ENCODE measurements at places on chromosomes 12 and 14.

- DNase-seq, result no peak
Observed at GRCh38 chr12:120698665-120699064, 11.6 kb upstream of the UNC119B start.

DNA sequence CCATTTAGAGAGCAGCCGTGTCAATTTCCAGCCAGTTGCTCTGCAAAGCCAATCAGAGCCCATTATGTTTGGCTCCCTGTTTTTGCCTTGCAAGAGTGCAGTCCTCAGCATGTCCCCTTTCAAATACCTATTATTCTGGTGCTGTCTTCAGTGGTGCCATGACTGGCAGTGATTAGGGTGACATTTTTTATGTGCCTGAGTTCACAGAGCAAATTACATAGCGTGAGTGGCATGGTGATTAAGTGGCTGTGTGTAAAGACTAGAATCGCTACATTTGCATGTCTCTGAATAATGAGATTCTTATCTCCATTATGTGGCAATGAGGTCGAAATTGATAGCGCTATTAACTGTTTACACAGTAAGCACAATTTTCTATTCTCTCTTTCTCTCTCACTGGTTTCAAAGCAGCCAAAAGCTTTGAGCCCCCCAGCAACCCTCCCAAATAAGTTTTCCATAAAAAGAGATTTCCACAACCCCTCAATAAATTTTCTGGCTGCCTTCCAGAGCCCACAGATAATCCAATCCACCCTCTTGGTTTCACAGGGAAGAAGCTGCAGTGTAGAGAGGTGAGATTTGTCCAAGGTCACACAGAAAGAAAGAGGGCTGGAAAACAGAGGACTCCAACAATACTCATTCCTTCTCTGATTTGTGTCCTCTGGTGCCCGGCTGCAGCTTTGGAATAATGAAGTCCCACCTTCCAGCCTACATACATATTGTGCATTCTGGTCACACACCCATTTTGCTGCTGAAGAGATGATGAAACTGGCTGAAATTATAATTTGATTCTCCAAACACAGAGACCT is 58.8 kb upstream of the NUDT4 start:
- peak; percentile 75 for DNase-seq

DNA sequence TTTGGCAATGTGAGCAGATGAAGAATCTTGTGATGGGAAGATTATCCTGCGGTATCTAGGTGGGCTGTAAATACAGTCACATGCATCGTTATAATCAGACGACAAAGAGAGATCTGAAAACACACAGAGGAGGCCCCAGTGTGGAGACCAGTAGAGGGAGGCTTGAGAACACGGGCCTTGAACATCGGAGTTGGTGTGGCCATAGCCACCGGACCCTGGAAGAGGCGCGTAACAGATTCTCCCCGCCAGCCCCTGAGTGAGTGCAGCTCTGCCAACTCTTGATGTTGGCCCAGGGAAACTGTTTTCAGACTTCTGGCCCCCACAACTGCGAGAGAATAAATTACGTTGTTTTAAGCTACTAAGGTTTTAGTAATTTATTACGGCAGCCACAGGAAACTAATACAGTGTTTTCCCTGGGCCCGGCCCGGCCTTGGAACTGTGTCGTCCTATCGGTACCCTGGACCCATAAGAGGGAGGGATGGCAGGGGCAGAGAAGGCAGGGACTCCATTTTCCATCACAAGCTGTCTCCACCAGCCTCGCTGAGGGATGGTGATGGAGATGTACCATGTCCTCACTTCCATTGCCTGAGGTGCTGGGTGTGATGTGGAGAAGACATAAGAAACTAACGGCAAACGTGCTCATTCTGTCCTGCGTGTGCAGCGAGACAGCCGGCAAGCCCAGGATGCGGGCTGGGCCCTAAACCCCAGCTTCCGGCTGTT is 91.6 kb downstream of the NTF3 start:
- DNase-seq, result no peak

GRCh38 chr12:103748002-103748401 is 93.0 kb downstream of the NT5DC3 start:
- no peak for DNase-seq

DNA sequence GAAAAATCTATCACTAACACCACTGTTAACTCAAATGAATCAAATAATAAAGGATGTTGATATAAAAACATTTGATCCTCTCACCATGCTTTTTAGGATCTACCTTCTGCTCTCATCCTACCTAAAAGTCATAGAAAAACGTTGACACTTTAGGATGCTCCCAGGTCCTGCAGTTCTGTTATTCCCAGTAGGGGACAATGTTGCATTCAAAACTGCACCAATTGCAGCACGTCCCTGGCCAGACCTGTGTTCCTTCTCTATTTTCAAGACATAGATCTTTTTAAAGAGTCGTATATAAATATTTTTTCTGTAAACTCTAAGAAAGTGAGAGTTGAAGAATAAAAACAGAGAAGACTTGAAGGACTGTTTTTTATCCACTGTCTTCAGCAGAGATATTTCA is 8.8 kb downstream of the AICDA start:
- DNase-seq, result no peak
